CD8-positive, alpha-beta memory T cell (primary cell): ENCODE measurements at places on chromosomes 13 and 19. TPM values are rescaled to one million over a fixed set of nuclear protein-coding genes. Genes with fewer than 3 reads are reported as not detected.

KRTDAP gene
- not detected for polyA plus RNA-seq

TEX101 gene
- polyA plus RNA-seq, result not detected

EDNRB gene
- not detected for polyA plus RNA-seq

ZNF567 gene
- polyA plus RNA-seq, result 14.7 TPM

POU2F2 gene
- polyA plus RNA-seq, result 8.5 TPM

SOX1 gene
- polyA plus RNA-seq, result not detected

BSG gene
- 436 TPM for polyA plus RNA-seq

- H3K27me3 ChIP-seq, result peaks cover 31% of the 10 kb centered on the region
- no peak overlapping the region for H3K4me3 ChIP-seq
These were observed 12.7 kb downstream of the SOX1 start for GRCh38 chr13:112079696-112080095.

- no peaks in the 10 kb centered on the region for H3K36me3 ChIP-seq
- no peaks in the 10 kb centered on the region for H3K27me3 ChIP-seq
- H3K4me3 ChIP-seq, result no peak overlapping the region
- DNase-seq, result no peak
- no peak overlapping the region for H3K27ac ChIP-seq
- no peaks in the 10 kb centered on the region for H3K4me1 ChIP-seq
These were observed 1013.1 kb upstream of the ATXN8OS start for GRCh38 chr13:69094485-69094884.

GRCh38 chr19:50510121-50510670, 795 bp downstream of the JOSD2 start:
- no peak for DNase-seq
- peaks cover 15% of the 10 kb centered on the region for H3K4me1 ChIP-seq
- peak overlapping the region; percentile 76 for H3K4me3 ChIP-seq
- no peaks in the 10 kb centered on the region for H3K36me3 ChIP-seq

GRCh38 chr13:46797501-46798237, 708 bp upstream of the ESD start:
- H3K36me3 ChIP-seq, result no peaks in the 10 kb centered on the region
- no peak for DNase-seq
- H3K4me1 ChIP-seq, result peaks cover 36% of the 10 kb centered on the region
- no peaks in the 10 kb centered on the region for H3K27me3 ChIP-seq
- H3K27ac ChIP-seq, result peak overlapping the region; percentile 78
- H3K4me3 ChIP-seq, result peak overlapping the region; percentile 91

DNA sequence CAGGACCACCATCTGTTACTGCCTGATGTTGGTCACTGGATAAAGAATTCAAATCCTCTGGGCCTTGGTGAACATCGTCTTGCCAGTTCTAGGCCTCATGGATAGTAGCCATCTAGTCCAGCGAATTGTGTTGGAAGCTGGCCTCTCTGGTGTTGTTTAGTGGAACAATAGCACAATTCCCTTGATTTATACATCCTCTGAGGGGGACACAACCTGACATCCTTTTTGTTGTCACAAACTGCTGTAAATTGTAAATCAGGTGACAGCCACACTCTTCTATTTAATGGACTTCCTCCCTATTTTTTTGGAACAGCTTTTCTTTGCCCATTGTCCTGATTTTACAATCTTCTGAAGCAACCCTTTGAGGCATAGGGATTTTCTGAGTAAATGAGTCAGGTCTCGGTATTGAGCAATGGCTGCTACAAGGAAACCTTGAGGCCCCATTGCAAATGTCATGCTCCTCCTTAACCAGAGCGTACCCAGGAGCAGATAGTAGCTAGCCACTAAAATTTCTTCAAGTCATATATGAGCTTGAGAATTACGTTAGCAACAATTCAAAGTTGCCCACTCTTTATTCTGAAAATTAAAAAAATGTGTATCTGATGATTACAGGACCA, 263.3 kb downstream of the COG6 start:
- no peak overlapping the region for H3K4me3 ChIP-seq
- H3K4me1 ChIP-seq, result no peaks in the 10 kb centered on the region
- H3K36me3 ChIP-seq, result no peaks in the 10 kb centered on the region
- no peaks in the 10 kb centered on the region for H3K27me3 ChIP-seq

DNA sequence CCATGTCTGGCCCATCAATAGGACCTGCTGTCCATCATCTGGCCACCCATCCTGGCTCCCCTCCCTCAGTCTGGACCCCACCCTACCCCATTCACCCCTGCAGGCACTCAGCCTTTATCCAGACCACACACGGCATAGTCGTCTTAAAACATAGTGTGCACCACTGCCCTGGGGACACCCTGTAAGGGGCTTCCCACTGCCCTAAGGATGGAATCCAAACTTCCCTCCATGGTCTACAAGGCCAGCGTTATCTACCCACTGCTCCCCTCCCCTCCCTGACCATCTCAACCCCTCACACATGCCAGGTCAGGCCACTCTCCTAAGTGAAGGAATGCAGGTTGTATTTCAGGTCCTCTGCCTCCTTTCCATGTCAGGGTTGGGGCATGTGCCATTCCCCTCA, 352.7 kb upstream of the ZNF507 start:
- H3K27ac ChIP-seq, result no peak overlapping the region
- H3K27me3 ChIP-seq, result no peaks in the 10 kb centered on the region
- H3K4me3 ChIP-seq, result no peak overlapping the region
- H3K4me1 ChIP-seq, result no peaks in the 10 kb centered on the region
- no peaks in the 10 kb centered on the region for H3K36me3 ChIP-seq

DNA sequence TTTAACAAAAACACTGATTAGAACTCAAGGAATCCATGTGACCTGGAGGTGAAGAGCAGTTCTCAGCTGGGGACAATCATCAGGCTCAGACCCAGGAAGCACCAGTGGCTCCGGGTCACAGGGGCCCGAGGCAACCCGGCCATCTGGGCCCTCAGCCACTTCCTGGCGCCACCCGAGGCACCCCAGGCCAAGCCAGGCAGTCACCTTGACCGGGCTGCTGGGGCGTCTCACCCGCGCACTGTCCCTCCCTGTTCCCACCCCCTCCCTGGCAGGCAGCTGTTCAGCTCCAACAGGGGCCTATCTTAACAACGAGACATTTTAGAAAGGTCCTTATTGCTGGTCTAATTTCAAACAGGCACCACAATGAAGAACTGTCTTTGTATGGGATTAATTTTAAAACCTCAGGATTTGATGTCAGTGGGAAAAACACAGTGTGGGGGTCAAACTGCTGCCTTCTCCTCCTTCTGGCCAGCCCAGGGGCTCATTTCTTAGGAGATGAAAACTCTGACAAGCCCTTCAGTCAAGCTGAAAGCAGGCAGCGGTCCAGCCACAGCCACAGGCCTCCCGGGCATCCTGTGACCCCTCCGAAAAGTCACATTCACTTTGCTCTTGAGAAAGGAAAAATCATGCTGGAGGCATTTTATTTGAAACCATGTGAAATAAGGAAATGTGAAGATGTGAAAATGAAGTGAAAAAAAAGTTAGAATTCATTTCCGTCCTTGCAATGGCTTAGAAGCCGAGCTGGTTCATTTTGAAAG, 83.3 kb downstream of the KCTD15 start:
- no peak overlapping the region for H3K4me3 ChIP-seq
- no peak overlapping the region for H3K27ac ChIP-seq
- H3K27me3 ChIP-seq, result no peaks in the 10 kb centered on the region
- no peaks in the 10 kb centered on the region for H3K36me3 ChIP-seq

DNA sequence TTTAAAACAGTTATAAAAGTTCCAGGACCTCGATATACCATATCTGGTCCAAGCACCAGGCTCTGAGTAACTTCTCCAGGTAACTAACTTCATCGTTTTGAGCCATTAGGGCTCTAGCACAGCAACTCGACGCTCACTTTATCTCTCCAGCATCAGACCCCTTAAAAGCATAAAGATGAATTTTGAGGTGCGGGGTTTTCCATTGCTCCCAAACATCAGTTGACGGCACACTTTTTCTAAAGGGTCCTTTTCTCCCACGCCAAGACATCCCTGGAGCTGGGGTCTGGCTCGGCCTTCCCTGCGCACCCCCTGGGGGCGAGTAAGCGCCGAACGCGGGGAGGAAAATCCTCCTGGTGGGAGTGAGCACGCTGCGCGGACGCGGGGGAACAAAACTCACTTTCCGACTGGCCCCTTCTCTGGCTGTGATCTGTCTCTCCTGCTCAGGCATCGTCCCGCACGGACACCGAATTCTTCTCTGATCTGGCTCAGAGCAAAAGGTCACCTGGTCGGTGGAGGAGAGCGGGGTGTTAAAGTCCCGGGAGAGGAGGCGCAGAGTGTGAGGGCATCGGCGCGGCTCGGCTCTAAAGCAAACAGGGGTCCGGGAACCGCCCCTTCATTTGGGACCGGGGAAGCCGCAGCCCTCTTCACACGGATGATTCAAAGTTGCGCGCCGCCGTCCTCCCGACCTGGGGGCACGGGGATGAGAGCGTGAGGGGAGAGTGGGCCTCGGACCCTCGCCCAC, at the start of gene ATP7B:
Gene ATP7B (minus strand): TSS at position 561 of the 742 bp plus-strand sequence. CDS start 113 bp downstream, at position 448.
- H3K36me3 ChIP-seq, result no peaks in the 10 kb centered on the region
- H3K4me1 ChIP-seq, result peaks cover 19% of the 10 kb centered on the region
- peak within 1 kb of the TSS; percentile 69 for H3K27ac ChIP-seq

DNA sequence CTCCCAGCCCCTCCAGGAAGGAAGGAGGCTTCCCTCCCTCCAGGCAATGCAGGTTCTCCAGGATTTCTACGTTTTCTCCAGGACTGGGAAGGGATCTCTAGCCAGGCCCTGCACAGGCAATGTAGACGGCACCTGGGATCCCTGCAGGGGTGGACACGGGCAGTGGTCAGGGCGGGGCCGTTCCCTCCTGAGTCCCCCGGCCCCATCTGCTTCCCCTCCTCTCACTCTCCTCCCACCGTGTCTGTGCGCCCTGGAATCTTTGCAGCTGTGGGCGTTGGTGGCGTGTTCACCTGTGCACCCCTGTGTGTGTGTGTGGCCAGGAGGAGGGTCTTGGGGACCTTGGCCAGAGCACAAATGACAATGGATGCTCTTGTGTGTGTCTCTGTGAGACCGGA, 10.0 kb downstream of the NRTN start:
- H3K36me3 ChIP-seq, result no peaks in the 10 kb centered on the region
- no peak overlapping the region for H3K4me3 ChIP-seq
- no peak overlapping the region for H3K27ac ChIP-seq
- no peaks in the 10 kb centered on the region for H3K27me3 ChIP-seq
- DNase-seq, result no peak

DNA sequence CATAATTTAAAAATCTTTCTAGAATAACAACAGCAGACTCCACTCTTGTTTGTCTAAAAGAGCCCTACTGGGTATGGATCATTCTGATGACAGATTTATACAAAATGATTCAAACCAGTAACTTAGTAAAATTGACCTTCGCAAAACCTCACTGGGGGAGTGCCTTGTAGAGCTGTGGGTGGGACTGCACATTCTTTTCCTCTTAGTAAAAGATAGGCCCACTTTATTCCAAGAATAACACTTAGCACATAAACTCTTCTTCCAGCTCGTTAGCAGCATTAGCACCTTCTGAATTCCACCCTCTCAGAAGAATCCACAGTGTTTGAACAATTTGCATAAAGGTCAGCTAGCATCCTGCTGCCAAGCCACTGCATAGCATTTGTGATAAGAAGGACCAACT, 106.8 kb downstream of the STOML3 start:
- no peaks in the 10 kb centered on the region for H3K36me3 ChIP-seq
- DNase-seq, result no peak
- no peak overlapping the region for H3K27ac ChIP-seq
- H3K4me3 ChIP-seq, result no peak overlapping the region
- H3K4me1 ChIP-seq, result no peaks in the 10 kb centered on the region

- H3K4me1 ChIP-seq, result peaks cover 13% of the 10 kb centered on the region
- no peak overlapping the region for H3K4me3 ChIP-seq
- no peaks in the 10 kb centered on the region for H3K27me3 ChIP-seq
- H3K36me3 ChIP-seq, result peaks cover 11% of the 10 kb centered on the region
These were observed 12.0 kb downstream of the NAXD start for GRCh38 chr13:110627351-110627750.

DNA sequence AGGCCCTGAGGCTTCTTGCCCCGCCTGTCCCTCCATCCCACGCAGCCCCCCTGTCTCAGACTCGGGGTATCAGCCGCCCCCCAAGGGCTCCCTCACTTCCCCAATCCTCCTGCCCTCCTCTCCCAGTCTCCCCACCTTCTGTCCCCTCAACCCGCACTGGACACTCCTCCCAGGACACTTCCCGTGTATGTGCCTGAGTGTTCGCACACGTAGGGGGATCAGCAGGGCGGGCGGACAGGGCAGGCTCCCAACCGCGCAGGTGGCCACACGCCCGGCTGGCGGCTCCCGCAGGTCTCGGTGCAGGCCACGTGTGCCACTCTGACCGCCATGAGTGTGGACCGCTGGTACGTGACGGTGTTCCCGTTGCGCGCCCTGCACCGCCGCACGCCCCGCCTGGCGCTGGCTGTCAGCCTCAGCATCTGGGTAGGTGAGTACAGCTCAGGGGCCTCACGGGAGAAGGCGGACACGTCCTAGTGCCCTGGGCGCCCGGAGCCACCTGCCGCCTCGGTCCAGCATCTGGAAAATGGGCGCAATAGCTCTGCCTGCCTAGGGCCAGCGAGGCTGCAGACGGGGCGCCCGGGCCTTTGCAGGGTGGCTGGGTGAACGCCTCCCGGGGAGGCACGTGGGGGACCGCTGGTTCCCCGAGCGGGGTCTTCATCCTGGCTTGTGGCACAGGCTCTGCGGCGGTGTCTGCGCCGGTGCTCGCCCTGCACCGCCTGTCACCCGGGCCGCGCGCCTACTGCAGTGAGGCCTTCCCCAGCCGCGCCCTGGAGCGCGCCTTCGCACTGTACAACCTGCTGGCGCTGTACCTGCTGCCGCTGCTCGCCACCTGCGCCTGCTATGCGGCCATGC, 2.3 kb downstream of the KISS1R start:
- H3K27me3 ChIP-seq, result peaks cover 4% of the 10 kb centered on the region
- no peak overlapping the region for H3K27ac ChIP-seq
- H3K4me1 ChIP-seq, result peaks cover 24% of the 10 kb centered on the region
- H3K4me3 ChIP-seq, result peak overlapping the region; percentile 45
- no peaks in the 10 kb centered on the region for H3K36me3 ChIP-seq
- DNase-seq, result peak; percentile 44

DNA sequence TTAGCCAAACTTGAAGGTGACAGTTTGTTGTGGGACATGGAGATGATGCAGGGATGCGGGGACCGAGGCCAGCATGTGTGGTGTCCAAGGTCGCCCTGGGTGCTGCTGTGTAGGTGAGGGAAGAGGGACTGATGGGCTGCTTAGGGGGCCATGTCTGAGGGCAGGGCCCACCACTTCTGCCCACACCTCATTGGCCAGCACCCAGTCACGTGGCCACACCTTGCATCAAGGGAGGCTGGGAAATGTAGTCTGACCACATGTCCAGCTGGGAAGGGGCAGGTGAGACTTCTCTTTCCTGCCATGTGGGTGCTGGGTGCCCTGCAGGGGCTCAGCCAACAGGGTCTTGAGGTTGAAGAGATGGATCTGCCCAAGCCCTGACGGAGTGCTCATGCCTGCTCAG, 88.9 kb downstream of the KDM4B start:
- H3K36me3 ChIP-seq, result no peaks in the 10 kb centered on the region
- no peak for DNase-seq
- H3K4me3 ChIP-seq, result no peak overlapping the region
- H3K27me3 ChIP-seq, result no peaks in the 10 kb centered on the region
- H3K27ac ChIP-seq, result no peak overlapping the region

- H3K4me1 ChIP-seq, result no peaks in the 10 kb centered on the region
- H3K4me3 ChIP-seq, result no peak overlapping the region
- H3K27ac ChIP-seq, result no peak overlapping the region
- DNase-seq, result no peak
These were observed 47.4 kb upstream of the CCNE1 start for GRCh38 chr19:29764361-29764760.
